CD4-positive, CD25-positive, alpha-beta regulatory T cell (primary cell): ENCODE measurements at places on chromosomes 11 and 22.
A peak's percentile ranks its signal among the peaks of the same experiment; 100 is the strongest.

- no peak for DNase-seq
- H3K27ac ChIP-seq, result no peak overlapping the region
- peaks cover 4% of the 10 kb centered on the region for H3K4me1 ChIP-seq
- no peak overlapping the region for H3K4me3 ChIP-seq
- no peaks in the 10 kb centered on the region for H3K36me3 ChIP-seq
Measured at GRCh38 chr11:44298862-44299261, 11.1 kb downstream of the ALX4 start.

GRCh38 chr11:29171360-29171950, 845.4 kb downstream of the KCNA4 start:
- no peak overlapping the region for H3K27ac ChIP-seq
- no peak for DNase-seq
- no peak overlapping the region for H3K4me3 ChIP-seq
- no peaks in the 10 kb centered on the region for H3K36me3 ChIP-seq
- H3K4me1 ChIP-seq, result no peaks in the 10 kb centered on the region

DNA sequence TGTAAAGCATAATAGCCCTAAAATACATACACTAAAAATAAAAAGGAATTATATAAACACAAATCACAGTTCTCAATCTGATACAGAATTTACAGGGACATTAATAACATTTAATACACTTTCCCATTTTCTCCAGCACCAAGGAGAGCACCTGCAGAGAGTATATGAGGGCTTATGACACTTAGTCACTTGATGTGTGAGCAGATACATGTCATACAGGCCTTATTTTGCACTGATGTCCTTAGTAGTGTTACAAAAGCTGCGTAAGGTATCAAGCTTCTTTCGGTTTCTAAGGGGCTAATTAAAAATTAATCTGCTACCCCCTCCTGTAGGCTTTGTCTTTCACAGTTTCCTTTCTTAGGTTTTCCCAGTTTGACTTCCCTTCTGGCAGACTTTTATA, 61.3 kb downstream of the TRIM44 start:
- H3K27me3 ChIP-seq, result no peaks in the 10 kb centered on the region

DNA sequence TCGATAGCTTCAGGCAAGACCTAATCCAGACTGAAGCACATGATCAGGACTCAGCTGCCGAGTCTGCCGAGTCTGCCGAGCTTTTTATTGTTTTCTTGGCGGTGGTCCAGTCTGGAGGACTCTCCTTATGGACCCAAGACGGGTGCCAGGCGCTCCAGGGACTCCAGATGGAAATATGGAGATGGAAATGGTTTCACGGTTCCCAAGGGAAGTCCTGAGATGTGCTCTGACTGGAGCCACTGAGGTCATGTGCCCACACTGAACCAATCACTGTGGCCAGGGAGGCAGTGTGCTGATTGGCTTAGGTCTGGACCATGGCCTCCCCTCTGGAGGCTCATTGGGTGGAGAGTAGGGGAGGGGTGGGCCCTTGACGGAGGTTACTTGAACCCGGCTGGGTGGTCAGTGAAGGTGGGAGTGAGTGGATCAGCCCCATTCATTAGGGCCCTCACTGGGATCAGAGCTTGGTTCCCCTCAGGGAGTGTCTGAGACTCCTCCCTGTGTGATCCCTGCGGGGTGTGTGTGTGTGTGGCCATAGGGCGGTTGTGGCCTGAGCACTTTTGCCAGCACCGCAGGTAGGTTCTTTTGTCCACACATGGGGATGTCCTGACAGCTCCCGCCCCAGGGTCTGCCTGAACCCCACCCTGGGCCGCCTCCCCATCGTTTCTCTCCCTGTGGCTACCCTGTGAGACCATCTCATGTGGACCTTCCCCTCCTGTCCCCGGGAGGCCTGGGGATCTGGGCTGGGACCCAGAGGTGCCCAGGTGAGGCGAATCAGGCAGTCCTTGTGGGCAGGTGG, 14.0 kb downstream of the RPS6KA4 start:
- no peaks in the 10 kb centered on the region for H3K27me3 ChIP-seq
- DNase-seq, result no peak
- H3K4me3 ChIP-seq, result no peak overlapping the region
- H3K36me3 ChIP-seq, result peaks cover 4% of the 10 kb centered on the region

DNA sequence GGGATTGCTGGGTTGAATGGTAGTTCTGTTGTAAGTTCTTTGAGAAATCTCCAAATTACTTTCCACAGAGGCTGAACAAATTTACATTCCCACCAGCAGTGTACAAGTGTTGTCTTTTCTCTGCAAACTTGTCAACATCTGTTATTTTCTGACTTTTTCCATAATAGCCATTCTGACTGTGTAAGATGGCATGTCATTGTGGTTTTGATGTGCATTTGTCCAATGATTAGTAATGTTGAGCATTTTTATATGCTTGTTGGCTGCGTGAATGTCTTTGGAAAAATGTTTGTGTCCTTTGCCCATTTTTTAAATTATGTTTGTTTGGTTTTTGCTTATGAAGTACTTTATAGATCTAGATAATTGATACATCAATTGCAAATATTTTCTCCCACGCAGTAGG, 1025.0 kb downstream of the JRKL start:
- H3K4me1 ChIP-seq, result no peaks in the 10 kb centered on the region
- H3K27ac ChIP-seq, result no peak overlapping the region

DNA sequence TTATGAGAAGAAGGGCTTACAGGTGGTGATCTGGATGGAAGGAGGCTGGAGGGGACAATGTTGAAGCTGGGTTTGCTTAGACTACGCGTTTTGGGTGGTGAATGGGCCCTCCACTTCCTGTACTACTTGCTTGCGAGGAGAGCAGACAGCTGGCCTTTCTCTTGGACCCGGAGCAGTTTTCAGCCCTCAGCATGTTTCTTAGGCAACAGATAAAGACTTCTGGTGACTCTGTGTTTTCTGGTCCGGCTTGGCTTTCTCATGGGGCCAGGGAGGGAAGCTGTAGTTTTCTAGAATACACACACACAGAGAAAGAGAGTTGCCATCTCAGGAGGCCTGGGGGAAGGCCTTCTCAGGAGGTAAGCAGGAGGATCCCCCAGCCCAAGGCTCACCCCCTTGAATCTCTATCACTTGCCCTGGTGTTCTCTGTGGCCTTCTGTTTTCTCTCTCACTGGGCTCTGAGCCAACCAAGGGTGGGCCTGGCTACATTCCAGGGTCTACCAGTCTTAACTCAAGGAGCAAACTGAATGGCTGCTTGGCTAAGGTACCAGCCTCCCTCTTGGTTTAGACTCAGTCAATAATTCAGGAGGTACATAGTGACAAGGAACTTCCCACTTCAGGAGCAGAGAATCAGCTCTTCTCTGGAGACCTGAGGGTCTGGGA, 2.4 kb downstream of the CCS start:
- H3K4me1 ChIP-seq, result peaks cover 21% of the 10 kb centered on the region
- DNase-seq, result peak; percentile 48
- H3K27me3 ChIP-seq, result no peaks in the 10 kb centered on the region
- H3K27ac ChIP-seq, result peak overlapping the region; percentile 5
- H3K4me3 ChIP-seq, result no peak overlapping the region
- peaks cover 6% of the 10 kb centered on the region for H3K36me3 ChIP-seq

DNA sequence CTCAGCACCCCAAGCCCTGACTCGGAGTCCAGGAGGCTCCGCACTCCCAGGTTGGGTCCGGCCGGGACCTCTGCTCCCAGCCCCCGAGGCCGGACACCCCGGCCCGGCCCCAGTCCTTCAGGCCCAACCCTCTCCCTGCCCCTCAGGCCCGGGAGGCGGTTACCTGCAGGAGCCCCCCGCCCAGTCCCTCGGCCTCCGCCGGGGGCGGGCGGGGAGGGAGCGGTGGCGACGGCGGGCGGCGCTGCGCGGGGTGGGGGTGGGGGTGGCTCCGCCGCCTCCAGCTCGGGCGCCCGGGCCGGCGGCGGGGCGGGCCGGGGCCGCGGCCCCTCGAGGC, 310 bp downstream of the TCF20 start:
- peak overlapping the region; percentile 85 for H3K27ac ChIP-seq
- peaks cover 45% of the 10 kb centered on the region for H3K4me1 ChIP-seq
- H3K36me3 ChIP-seq, result no peaks in the 10 kb centered on the region
- DNase-seq, result no peak
- no peaks in the 10 kb centered on the region for H3K27me3 ChIP-seq
- no peak overlapping the region for H3K4me3 ChIP-seq

GRCh38 chr11:7546324-7546791, 32.6 kb downstream of the PPFIBP2 start:
- H3K27me3 ChIP-seq, result no peaks in the 10 kb centered on the region
- no peaks in the 10 kb centered on the region for H3K4me1 ChIP-seq
- H3K36me3 ChIP-seq, result no peaks in the 10 kb centered on the region

DNA sequence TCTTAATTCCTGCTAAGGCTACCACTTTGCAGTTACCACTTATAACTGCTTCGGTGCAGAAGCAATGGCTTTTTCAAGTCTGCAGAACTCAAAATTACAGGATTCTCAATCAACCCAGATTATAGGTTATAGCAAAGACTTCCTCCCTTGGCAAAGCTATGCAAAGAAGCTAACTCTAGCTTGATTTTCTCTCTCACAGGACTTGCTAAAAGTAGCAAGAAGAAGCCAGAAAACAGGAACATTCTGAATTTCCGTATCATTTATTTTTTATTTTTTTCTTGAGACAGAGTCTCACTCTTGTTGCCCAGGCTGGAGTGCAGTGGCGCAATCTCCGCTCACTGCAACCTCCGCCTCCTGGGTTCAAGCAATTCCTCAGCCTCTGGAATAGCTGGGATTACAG, 10.7 kb upstream of the PLEKHB1 start:
- no peaks in the 10 kb centered on the region for H3K36me3 ChIP-seq
- H3K4me1 ChIP-seq, result no peaks in the 10 kb centered on the region
- no peak for DNase-seq

GRCh38 chr22:20399866-20400605, 6.1 kb downstream of the ZNF74 start:
- DNase-seq, result no peak
- peaks cover 8% of the 10 kb centered on the region for H3K4me1 ChIP-seq
- no peak overlapping the region for H3K27ac ChIP-seq
- H3K4me3 ChIP-seq, result no peak overlapping the region
- H3K27me3 ChIP-seq, result no peaks in the 10 kb centered on the region

DNA sequence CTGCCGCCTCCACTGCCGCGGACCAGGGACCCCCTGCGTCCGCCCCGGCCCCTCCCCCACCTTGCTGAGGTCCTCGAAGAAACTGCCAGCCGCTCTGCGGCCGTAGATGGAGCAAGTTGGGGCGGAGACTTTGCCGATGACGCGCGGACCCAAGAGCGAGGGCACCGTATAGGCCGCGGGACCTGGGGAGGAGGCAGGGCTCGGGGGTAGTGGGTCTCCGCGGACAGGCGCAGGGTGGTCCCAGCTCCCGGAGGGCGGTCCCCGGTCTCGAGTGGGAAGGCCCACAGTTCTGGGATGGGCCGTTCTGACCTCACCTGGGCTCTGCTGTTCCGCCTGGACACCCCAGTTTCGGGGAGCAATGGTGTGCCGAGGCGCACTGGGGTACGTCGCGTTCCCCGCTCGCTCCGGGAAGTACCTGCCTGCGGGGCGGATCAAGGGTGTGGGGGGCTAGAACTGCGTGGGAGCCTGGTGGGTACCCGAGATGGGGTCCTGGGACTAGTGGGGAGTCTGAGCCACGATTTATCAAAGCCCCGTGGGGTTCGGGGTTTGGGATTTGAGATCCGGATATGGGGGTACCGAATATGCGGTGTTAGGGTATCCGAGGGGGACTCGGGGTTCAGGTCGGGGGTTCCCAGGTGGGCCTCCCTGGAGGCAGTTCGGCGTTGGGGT, 1.2 kb upstream of the TYMP start:
- peak overlapping the region; percentile 96 for H3K27ac ChIP-seq
- H3K4me1 ChIP-seq, result peaks cover 65% of the 10 kb centered on the region
- DNase-seq, result peak; percentile 92
- no peaks in the 10 kb centered on the region for H3K27me3 ChIP-seq
- H3K4me3 ChIP-seq, result peak overlapping the region; percentile 66

GRCh38 chr22:42217752-42218280, 52.6 kb downstream of the TCF20 start:
- no peak for DNase-seq
- peak overlapping the region; percentile 60 for H3K27ac ChIP-seq
- H3K36me3 ChIP-seq, result peaks cover 22% of the 10 kb centered on the region
- no peaks in the 10 kb centered on the region for H3K27me3 ChIP-seq
- H3K4me1 ChIP-seq, result peaks cover 45% of the 10 kb centered on the region

DNA sequence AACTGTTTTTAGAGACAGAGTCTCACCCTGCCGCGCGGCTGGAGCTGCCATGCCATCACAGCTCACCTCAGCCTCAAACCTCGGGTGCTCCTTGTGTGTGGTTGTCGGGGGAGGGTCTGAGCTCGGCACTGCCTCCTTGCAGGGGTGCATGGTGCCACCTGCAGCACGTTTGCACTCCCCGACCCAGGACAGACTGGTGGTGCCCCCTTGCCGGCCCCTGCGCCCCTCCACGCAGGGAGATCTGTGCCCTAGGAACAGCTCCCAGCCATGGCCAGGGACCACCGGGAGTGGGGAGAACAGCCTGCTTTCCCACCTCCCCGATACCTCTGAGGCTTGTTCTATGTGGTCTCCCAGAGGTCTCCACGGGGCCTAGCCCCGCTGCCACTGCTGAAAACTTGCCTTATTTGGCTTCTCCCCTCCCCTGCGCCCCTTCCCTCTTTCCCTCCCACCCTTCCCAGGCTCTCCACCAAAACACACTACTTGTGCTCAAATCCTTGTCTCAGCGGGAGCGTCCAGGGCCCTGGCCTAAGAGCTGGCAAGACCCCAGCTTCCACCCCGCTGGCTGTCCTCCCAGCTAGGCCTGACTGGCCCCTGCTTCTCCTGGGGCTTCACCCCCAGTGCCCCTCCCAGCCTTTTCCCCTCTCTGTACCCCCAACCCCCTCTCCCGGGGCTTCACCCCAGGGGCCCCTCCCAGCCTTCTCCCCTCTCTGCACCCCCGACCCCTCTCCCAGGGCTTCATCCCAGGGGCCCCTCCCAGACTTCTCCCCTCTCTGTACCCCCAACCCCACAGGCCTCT, 13.4 kb upstream of the TPCN2 start:
- no peak overlapping the region for H3K4me3 ChIP-seq
- no peaks in the 10 kb centered on the region for H3K4me1 ChIP-seq
- no peak for DNase-seq

- H3K27ac ChIP-seq, result no peak overlapping the region
- H3K36me3 ChIP-seq, result no peaks in the 10 kb centered on the region
- no peaks in the 10 kb centered on the region for H3K27me3 ChIP-seq
- no peak overlapping the region for H3K4me3 ChIP-seq
Measured at GRCh38 chr11:88402192-88402715, 64.7 kb upstream of the CTSC start.

DNA sequence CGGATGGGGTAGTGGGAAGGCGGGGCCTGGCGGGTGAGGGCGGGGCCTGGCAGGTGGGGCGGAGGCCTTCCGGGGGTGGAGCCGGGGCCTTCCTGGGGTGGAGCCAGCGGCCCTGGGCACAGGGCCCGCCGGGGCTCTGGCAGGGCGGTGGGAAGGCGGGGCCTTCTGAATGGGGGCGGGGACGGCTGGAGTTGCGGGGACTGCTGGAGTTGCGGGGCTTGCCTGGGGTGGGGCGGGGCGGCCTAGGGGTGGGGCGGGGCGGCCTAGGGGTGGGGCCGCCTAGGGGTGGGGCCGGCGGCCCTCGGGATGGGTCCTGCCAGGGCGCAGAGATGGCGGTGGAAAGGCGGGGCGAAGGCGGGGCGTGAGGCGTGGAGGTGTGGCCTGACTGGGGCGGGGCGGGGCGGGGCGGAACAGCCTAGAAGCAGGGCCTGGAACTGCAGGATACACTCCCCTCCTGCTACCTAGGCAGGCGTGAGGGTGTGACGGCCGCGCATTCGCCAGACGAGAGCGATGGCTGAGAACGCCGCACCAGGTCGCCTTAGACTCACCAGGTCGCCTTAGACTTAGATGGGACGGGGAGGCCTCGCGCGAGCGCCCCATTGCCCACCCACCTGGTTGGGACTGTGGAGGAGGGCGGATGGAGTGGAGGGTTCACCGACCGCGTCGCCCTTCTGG, 19.3 kb downstream of the RRP7A start:
- peak; percentile 76 for DNase-seq
- H3K36me3 ChIP-seq, result no peaks in the 10 kb centered on the region
- no peak overlapping the region for H3K4me3 ChIP-seq
- H3K4me1 ChIP-seq, result peaks cover 6% of the 10 kb centered on the region
